ENCODE measurements at places on chromosomes 1 and 21.

DNA sequence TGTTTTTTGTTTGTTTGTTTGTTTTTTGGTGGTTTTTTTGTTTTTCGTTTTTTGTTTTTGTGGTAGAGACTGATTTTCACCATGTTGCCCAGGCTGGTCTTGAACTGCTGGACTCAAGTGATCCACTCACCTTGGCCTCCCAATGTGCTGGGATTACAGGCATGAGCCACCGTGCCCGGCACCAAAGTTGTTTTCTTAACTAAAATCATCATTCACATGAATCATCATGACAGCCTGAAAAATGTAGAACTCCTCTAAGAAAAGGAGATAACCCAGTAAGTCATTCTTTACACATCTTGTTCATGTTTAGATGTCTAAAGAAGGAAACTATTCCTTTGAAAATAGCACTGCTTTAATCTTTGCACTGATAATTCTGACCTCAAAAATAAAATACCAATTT is 37.5 kb downstream of the DISP1 start:
- DNase-seq: no peak

DNA sequence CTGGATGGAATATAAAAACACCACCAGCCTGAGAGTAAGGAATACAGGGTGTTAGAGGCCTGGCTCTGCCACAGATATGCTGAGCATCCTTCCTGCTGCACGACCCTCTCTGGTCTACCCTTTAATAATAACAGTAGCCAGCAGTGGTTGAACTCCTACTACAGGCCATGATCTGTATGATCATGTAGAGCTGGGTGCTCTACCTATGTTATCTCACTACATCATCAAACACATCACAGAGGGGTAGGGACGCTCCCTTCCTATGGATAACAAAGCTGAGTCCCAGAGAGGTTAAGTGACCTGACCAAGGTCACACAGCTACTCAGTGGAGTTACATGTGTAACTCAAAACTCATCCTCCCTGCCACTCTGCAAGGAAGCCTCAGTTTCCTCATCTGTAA is 13.0 kb upstream of the MYOM3 start:
- DNase-seq: no peak

- no peak for DNase-seq
These were observed 941 bp downstream of the ELAVL4 start for GRCh38 chr1:50109647-50110075.

- no peak for DNase-seq
These were observed 63.9 kb upstream of the C1orf105 start for GRCh38 chr1:172356620-172357019.

DNA sequence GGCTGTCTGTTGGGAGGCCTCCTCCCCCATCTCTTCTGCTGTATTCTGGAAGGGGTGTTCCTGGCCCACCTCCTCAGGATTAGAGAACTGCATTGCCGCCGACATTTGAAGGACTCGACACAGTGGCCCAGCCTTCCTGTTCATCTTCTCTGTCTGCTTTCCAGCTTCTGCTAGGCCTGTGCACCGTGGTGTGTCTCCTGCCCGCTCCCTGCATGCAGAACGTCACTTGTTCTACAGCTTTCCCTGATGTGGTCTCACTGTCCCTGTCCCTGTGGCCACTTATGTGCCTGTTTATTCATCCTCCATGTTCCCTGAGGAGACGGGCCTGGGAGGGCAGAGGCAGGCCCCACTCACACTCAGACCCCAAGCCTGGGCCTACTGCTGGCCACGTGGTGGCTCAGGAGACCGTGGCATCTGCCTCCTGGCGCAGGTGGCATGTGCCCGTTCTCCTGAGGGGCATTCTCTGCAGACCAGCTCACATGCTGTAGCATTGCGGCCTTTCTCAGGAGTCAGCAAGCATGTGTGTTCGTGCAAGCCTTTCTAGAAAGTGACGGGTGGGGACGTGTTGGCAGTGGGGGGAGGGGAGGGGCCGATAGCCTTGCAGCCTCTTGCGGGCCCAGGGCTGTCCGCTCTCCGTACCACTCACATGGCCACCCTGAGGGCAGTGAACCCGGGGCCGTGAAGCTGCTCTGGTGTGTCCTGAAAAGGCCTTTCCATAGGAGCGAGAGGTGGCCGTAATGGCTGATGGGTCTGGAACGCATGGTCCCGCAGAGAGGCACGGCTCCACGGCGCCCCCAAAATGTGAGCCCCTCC is 35.9 kb downstream of the POFUT2 start:
- DNase-seq: no peak

GRCh38 chr1:168671782-168672181 is 57.2 kb downstream of the DPT start:
- no peak for DNase-seq

- no peak for DNase-seq
These were observed 54.7 kb downstream of the SLC37A1 start for GRCh38 chr21:42568376-42568775.

DNA sequence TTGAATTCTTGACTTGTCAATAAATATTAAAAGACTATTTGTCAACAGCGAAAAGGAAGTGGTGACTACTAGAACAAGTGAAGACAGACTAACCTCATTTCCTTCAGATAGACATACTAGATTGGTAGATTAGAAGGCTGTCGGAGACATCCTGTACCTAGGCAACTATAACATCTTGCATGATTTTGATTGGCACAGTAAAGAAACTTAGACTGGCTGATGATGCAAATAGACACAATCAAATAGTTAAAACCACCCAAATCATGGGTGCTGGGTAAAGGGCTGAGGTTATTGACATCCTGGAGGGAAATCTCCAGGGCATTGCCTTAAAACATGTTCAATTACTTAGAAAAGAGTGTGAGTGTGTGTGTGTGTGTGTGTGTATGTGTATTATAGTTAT is 85.9 kb upstream of the EDEM3 start:
- no peak for DNase-seq

GRCh38 chr1:63746129-63746864 is 27.5 kb upstream of the ROR1 start:
- DNase-seq: no peak

DNA sequence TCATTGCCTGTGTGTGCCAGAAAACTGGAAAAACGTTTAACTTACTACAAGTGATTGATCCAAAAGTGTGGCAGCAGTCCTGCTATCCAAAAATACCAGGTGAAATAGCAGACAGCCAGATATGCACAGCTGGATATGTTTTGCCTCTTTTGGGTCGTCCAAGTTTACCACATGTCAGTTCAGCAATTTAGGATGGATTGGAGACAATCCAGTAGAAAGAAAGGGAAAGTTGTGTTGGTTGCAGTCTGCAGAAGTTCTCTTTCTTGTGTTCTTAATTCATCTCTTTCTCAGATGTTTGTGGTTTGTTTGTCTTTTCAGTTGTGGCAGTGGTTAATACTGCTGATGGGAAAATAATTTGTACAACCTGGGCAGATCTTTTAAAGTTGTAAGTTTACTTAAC is 645.0 kb downstream of the PTPRC start:
- no peak for DNase-seq

DNA sequence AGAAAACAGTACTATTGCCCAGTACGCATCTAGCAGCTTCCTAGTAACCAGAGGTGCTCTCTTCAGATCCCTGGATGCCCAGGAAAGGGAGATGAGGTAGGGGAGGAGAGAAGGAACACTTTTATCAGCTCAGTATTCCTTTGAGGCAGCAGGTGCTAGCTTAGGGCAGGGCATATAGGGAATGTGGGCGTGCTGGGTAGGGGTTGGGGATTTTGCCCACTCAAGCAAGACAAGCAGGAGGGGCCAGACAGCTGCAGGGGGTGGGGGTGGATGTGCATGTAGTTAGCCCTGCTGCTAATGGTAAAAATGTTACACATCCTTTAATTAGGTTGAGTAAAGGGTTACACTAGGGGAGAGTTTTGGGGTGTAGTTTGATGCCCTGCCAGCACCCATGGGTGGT is 18.1 kb upstream of the AVPR1B start:
- DNase-seq: no peak

DNA sequence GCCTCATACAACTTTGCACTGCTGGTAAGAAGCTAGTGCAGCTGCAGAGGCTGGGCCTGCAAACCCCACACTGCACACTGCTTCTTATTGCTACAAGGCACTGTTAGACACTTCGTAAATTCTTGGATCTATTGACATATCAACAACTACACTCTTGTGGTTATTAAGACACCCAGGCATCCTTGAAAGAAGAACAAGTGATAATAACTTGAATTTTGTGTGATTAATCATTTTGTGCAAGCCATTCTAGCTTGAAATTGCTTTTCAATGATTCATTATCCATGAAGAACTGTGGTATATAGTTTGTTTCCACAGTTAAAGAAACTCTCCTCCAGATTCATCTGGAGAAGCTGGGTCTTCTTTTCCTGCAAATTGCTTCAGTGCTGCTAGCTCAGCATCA is 33.7 kb upstream of the IFI44L start:
- no peak for DNase-seq

DNA sequence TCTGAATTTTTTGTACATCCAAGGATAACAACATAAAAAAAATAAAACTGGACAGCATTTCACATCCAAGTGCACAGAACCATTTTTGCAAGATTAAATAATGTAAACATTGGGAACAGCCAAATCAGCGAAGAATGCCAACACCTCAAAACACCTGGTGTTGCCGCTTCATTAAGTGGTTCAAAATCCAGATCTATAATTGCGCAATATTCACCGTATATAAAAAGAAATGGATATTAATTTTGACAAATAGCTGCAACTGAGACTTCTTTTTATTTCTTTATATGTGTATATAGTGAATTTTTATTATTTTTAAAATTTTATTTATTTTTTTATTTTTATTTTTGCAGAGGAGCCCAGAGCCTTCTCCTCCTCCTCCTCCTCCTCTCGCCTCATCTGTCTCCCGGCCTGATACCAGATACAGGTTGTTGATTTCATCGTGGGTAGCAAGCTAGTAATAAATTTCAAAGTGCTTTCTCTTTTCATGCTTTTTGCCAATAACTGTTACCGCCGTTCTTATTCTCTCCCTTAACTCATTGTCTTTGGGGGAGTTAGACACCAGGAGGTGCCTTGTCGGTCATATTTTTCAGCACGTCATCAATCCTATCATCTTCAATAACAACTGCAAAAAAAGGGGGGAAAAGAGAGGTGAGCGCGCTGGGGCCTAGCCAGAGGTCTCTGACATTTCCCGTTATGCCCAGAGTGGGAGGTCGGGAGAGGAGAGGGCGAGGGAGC is 2.7 kb downstream of the CAMK2N1 start:
- DNase-seq: no peak

- no peak for DNase-seq
These were observed 36.8 kb downstream of the RAP1A start for GRCh38 chr1:111656086-111657017.

DNA sequence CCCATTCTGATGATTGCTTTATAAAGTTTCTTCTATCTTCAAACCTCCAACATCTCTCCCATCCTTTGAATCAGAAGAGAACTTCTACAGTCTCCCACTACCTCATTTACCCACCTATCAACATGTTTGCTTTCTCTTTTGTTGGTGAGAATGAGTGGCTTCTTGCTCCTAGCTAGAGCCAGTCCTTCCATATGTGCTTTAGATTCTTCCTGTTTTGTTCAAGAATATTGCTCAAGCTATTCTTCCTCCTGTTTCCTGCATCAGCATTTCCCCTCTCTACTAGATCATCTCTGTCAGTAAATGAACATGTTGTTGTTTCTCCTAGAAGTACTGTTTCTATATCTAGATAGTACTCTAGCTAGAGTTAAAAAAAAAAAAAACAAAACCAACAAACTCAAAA is 6.3 kb downstream of the ATF6 start:
- DNase-seq: no peak

DNA sequence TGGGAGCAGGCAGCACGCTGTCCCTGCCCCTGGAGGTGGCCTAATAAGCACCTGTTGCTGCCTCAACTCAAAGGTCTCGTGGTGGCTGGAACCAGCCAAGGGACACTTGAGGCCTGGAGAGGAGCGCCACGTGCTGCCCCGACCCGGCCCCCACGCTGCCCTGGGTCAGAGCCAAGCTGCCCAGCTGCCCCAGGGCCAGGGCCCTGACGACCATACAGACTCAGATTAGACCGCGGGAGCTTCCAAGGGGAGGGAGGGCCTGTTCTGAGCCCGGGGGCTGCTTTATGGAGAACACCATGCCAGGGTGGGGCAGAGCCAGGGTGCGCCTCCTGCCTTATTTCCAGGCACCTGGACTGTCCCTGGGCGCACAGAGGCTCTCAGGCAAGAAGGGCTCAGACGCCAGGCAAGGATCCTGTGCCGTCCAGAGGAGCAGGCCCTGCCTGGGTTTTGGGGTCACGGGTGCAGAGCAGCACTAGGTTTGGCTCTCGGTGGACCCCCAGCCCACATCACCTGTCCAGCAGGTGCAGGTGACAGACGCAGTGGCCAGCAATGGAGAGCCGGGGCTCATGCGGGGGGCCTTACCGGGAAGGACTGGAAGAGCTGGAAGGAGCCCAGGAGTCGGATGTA is 18.6 kb downstream of the KRTAP10-1 start:
- DNase-seq: no peak

DNA sequence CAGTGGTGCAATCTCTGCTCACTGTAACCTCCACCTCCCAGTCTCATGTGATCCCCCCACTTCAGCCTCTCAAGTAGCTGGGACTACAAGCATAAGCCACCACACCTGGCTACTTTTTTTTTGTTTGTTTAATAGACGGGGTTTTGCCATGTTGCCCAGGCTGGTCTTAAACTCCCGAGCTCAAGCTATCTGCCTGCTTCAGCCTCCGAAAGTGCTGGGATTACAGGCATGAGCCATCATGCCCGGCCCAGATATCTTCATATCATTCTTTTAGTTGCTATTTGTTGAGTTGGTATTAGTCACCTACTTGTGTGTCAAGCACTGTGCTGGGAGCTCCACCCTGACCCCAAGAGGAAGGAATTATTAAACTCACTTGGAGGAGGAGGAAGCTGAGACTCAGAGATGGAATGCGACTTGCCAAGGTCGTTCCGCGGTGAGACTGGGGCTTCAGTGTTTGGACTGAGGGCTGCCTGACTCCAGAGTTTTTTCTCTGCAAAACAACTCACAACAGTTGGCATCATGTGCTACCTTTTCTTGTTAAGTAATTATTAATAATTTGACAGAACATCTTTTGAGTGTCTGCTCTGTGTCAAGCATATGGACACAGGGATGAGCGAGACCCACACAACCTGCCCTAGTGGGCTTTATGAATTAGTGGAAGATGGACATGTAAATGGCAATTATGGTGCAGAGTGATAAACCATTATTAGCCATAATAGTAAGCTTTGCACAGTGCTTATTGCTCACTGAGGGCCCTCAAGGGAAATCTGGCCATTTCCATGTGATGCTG is 132.0 kb downstream of the FOXD2 start:
- no peak for DNase-seq

GRCh38 chr1:104402178-104402577 is 652.5 kb downstream of the AMY1C start:
- DNase-seq: no peak

DNA sequence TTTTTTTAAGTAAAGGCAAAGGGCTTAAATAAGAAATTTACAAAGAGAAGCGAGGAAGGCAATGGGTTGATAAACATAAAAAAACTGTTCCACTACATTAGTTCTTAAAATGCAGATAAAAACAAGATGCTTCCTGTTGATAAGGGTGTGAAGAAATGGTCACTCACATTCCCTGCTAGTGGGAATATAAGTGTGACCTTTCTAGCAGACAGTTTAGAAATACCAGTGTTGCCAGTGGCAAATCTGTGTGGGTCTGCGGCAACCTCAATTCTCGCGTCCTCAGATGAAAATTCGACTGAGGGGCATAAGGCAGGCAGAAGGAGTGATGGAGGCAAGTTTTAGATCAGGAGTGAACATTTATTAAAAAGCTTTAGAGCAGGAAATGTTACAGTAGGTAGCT is 151.1 kb downstream of the NTNG1 start:
- DNase-seq: no peak

GRCh38 chr1:10980841-10981727 is 31.4 kb upstream of the TARDBP start:
- DNase-seq: no peak
